ENCODE measurements at places on chromosomes 7 and 10. TPM values are rescaled to one million over a fixed set of nuclear protein-coding genes. Genes with fewer than 3 reads are reported as not detected.

DNA sequence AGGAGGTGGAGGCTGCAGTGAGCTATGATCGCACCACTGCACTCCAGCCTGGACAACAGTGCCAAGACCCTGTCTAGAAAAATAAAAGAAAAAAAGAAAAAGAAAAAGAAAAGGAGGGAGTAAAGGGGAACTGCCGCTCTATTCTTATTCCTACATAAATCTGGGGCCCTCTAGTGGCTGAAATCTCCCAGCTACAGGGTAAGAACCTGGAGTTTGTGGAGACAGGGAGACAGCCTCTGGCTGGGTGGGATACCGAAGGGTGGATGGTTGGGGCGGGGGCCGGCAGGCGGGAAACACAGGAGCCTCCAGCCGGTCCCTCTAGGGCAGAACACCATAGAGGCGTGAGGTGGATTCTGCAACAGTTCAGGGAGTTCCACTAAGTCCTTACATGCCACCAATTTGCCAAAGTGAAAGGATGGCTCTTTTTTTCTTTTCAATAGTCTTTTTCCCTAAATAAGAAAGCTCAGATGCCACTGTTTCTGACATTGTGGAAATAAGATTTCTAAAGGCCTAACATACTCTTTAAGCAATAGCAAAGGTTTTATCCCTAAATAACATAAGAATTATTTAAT lies 117.3 kb downstream of the SVIL start:
- DNase-seq, result no peak

Gene NEURL1
- 67.6 TPM for total RNA-seq

GRCh38 chr7:56537952-56538351 lies 421.7 kb upstream of the NUPR2 start:
- H3K27me3 ChIP-seq, result no peaks in the 10 kb centered on the region
- no peaks in the 10 kb centered on the region for H3K4me1 ChIP-seq
- no peak overlapping the region for H3K27ac ChIP-seq
- no peak for DNase-seq

Gene PDIA4
- total RNA-seq, result 14.2 TPM

Gene CALY
- total RNA-seq, result not detected
